SHP77 treated with DMSO at 0.1 percent for 48 hours (cell line): ENCODE measurements at places on chromosomes 6 and 20.

DNA sequence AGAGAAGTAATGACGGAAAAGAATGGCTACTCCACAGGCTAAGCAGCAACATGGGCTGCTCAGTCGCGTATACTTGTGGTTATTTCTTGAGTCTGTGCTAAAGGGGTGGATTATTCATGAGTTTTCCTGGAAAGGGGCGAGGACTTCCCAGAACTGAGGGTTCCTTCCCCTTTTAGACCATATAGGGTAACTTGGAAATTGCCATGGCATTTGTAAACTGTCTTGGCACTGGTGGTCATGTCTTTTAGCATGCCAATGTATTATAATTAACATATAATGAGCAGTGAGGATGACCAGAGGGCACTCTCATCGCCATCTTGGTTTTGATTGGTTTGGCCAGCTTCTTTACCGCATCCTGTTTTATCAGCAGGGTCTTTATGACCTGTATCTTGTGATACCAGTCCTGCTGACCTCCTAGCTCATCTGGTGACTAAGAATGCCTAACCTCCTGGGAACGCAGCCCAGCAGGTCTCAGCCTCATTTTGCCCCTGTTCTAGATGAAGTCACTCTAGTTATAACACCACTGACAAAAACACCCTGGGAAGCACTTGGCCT lies 11.4 kb downstream of the LBP start:
- DNase-seq: no peak

DNA sequence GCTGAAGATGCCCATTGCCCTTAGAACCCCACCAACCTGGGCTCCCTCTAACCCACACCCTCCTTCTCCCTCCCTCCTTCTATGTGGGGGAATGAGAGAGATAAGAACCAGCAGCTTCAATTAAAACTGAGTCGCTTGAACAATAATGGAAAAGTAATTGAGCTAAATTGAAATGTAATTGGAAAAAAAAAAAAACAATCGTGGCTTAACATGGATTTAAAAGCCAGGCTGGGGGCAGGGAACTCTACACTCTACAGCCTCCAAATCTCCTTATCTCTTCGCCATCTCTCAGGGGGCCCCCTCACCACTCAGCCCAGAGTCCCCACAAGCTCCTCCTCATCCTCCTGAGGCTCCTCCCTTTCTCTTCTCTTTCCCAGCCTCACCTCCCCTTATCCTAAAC lies 83.2 kb downstream of the MDGA1 start:
- DNase-seq: no peak

DNA sequence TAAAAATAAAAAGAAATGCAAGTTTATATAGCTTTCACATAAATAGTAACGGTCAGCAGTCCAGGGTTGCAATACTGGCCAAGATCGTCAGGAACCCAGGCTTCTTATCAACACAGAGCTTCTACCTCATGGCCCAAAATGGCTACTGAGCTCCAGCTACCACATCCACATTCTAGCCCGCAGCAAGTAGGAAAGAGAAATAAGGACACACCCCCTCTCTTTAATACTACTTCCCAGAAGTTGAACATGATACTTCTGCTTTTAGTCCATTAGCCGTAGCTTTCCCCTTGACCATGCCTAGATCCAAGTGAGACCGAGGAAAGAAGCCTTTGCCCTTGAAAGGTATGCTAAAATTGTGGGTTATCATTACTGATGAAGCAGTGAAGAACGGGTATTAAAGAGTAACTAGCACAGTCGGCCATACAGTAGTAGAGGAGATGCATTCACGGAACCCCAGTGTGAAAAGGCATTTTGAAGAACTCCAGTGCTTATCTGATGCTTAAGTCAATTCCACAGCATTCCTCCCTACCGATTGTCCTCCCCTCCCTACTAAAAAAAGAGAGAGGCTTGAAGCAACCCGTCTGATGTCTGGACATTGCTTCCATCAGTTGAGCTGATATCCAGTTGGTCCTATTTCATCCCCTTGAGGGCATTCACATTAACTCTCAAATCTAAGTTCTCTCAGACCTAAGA lies 226.9 kb upstream of the RREB1 start:
- no peak for DNase-seq

GRCh38 chr6:129696028-129696418 lies 14.0 kb downstream of the ARHGAP18 start:
- DNase-seq: no peak

- DNase-seq: no peak
Observed at GRCh38 chr6:128888444-128889175, 5.7 kb downstream of the LAMA2 start.
